ENCODE measurements at places on chromosomes 6 and 20.

- no peak for DNase-seq
These were observed 39.7 kb downstream of the KCNS1 start for GRCh38 chr20:45061244-45061643.

GRCh38 chr6:107419733-107420132, 39.6 kb downstream of the PDSS2 start:
- DNase-seq: no peak

DNA sequence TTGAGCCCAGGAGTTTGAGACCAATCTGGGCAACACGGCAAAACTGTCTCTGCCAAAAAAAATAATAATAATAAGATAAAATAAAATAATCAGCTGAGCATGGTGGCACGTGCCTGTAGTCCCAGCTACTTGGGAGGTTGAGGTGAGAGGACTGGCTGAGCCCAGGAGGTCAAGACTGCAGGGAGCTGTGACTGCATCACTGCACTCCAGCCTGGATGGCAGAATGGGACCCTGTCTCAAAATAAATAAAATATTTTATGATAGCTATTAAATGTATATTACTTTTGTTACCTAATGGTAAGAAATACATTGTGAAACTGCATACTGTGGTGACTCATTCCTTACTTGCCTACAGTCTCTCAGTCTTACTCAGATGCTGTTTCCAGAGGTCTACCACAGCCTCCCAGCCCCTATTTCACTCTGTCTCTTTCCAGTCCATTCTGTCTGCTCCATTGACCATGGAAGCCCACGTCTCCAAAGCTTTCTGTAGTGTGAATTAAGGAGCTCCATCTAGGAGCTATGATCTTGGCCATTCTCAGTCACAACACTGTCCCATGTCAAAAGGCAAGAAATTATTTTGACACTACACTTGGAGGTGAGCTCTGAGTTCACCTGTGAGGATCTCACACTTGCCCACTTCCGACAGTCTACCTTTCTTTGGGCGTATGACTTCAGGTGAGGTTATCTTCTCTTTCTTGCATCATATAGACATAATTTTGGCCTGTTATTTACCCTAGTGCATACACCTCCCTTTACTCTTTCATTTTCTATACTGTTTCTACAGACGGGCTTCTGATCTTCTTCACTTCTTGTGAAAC, 22.4 kb upstream of the SNX9 start:
- DNase-seq: peak; percentile 63

- DNase-seq: no peak
These were observed 12.1 kb downstream of the PHACTR2 start for GRCh38 chr6:143689852-143690251.

All from GM06990 (cell line).